ENCODE measurements at places on chromosomes 5 and 9. TPM values are rescaled to one million over a fixed set of nuclear protein-coding genes. Genes with fewer than 3 reads are reported as not detected.
A peak's percentile ranks its signal among the peaks of the same experiment; 100 is the strongest.

The ZNF618 gene
- total RNA-seq, result 0.62 TPM

GRCh38 chr5:52328220-52328806, 459.4 kb upstream of the ITGA1 start:
- no peak overlapping the region for H3K27ac ChIP-seq
- no peak overlapping the region for H3K4me3 ChIP-seq
- no peaks in the 10 kb centered on the region for H3K36me3 ChIP-seq

- H3K4me1 ChIP-seq, result no peaks in the 10 kb centered on the region
- H3K4me3 ChIP-seq, result no peak overlapping the region
Measured at GRCh38 chr5:115313052-115313451, 16.6 kb upstream of the CCDC112 start.

The PCDHB3 gene
- total RNA-seq, result not detected

DNA sequence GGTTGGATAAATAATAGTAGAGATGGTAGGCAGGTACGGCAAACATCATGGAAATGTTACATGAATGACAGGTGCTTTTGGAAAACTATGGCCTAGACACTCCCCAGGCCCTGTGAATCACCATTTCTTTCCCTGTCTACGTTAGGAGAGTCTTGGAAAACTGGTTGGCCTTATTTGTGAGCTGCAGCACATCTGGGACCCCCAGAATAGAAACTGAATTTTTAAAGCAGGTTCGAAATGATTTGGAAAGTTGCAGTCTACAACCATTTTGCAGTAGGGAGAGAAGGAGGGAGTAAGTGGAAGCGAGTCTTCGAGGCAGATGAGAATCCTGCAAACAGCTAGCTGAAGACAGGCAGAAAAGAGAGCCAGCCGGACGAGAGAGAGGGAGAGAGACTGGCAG, 13.0 kb downstream of the C1QTNF2 start:
- H3K36me3 ChIP-seq, result no peaks in the 10 kb centered on the region
- no peak overlapping the region for H3K27ac ChIP-seq
- peaks cover 7% of the 10 kb centered on the region for H3K27me3 ChIP-seq
- DNase-seq, result no peak

The CDC25C gene
- 22.6 TPM for total RNA-seq

- DNase-seq, result no peak
- H3K4me3 ChIP-seq, result no peak overlapping the region
- H3K36me3 ChIP-seq, result no peaks in the 10 kb centered on the region
- no peak overlapping the region for H3K27ac ChIP-seq
Measured at GRCh38 chr9:134537951-134538641, 103.5 kb upstream of the COL5A1 start.

The MEGF10 gene
- total RNA-seq, result 0.56 TPM

- H3K27ac ChIP-seq, result no peak overlapping the region
- H3K4me1 ChIP-seq, result no peaks in the 10 kb centered on the region
- no peak overlapping the region for H3K4me3 ChIP-seq
- H3K36me3 ChIP-seq, result peaks cover 2% of the 10 kb centered on the region
- peaks cover 27% of the 10 kb centered on the region for H3K27me3 ChIP-seq
- DNase-seq, result no peak
Measured at GRCh38 chr5:72541501-72542225, 34.5 kb upstream of the ZNF366 start.

GRCh38 chr9:126783949-126784348, 20.9 kb upstream of the ZBTB43 start:
- H3K4me1 ChIP-seq, result peaks cover 9% of the 10 kb centered on the region
- no peak for DNase-seq
- H3K27ac ChIP-seq, result no peak overlapping the region
- peaks cover 38% of the 10 kb centered on the region for H3K27me3 ChIP-seq
- no peak overlapping the region for H3K4me3 ChIP-seq

The ZBTB34 gene
- total RNA-seq, result 8.1 TPM

The PCDHB9 gene
- not detected for total RNA-seq

The TPPP gene
- total RNA-seq, result 0.29 TPM

DNA sequence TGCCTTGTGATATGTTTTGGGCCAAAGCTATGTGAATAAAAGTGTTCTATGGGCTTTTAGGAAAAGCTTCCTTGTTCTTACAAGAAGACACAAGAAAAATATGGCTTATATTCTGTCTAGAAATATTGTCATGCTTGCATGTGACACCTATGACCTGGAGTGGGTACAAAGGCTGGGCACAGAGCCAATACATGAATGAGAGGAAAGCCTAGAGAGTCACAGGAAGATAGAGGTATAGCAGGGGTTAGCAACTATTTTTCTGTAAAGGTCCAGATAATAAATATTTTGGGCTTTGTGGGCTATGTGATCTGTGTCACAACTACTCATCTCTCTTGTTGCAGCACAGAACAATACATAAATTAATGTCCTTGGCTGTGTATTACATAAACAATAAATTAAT, 196.6 kb upstream of the CD180 start:
- H3K4me1 ChIP-seq, result no peaks in the 10 kb centered on the region
- H3K36me3 ChIP-seq, result no peaks in the 10 kb centered on the region
- no peak overlapping the region for H3K4me3 ChIP-seq
- no peak for DNase-seq
- H3K27ac ChIP-seq, result no peak overlapping the region

DNA sequence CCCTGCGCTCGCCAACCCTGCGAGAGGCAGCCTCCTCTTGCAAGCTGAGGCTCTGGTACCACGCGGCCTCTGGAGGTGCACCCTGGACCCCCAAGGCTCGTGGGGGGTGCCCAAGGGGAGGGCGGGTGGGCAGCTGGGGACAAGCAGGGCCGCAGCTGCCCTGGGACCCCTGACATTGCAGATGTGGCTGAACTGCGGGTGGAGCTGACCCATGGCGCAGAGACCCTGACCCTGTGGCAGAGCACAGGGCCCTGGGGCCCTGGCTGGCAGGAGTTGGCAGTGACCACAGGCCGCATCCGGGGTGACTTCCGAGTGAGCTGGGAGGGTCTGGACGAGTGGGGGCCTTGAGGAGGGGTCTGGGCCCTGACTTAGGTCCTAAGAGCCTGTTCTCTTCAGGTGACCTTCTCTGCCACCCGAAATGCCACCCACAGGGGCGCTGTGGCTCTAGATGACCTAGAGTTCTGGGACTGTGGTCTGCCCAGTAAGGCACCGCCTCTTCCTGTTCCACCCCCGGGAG, 1.5 kb downstream of the MAMDC4 start:
- H3K27me3 ChIP-seq, result no peaks in the 10 kb centered on the region
- no peak overlapping the region for H3K27ac ChIP-seq
- peaks cover 8% of the 10 kb centered on the region for H3K4me1 ChIP-seq
- no peak overlapping the region for H3K4me3 ChIP-seq
- DNase-seq, result peak; percentile 1

GRCh38 chr9:96089452-96090085, 212.4 kb downstream of the HSD17B3 start:
- no peaks in the 10 kb centered on the region for H3K4me1 ChIP-seq
- H3K27ac ChIP-seq, result no peak overlapping the region
- peaks cover 25% of the 10 kb centered on the region for H3K27me3 ChIP-seq
- H3K36me3 ChIP-seq, result no peaks in the 10 kb centered on the region
- no peak for DNase-seq

The FGF18 gene
- total RNA-seq, result 0.12 TPM

- peak overlapping the region; percentile 55 for H3K4me3 ChIP-seq
- no peaks in the 10 kb centered on the region for H3K36me3 ChIP-seq
- H3K27me3 ChIP-seq, result no peaks in the 10 kb centered on the region
- peaks cover 32% of the 10 kb centered on the region for H3K4me1 ChIP-seq
- peak overlapping the region; percentile 43 for H3K27ac ChIP-seq
Measured at GRCh38 chr9:128124873-128125579, 2.5 kb downstream of the PTGES2 start.

The SLC6A19 gene
- not detected for total RNA-seq

DNA sequence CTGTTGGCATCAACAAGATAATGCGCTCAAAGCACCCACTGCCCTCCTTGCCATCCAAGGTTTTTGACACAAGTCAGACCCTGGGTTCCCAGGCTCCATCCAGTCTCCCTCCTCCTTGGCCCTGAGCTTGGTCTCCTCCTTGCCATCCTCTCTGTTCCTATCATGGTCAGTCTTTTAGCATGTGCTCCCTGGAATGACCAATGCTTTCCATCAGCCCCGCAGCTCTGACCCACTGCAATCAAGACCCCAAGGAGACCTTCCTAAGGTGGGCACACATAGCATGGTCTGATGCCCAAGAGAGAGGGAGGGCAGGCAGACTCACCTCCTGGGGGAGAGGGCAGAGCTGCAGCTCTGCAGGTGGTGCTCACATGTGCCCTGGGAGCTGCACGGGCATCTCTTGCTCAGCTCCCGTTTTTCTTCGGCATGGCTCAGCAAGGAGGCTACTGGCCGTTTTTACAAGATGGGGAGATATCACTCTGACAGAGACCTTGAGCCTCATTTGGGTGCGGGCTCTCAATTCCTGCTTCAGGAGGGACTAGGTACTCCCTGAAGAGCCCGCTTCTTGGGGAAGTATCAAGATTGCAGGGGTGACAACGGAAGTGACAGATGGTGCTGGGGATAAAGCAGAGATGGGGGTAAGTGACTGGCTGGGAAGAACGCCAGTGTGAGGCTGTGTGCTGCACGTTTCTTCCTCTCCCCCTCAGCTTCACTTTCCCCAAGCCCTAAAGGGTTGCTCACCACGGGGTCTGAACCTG, 3.3 kb downstream of the SEPTIN8 start:
- no peak overlapping the region for H3K27ac ChIP-seq
- H3K36me3 ChIP-seq, result no peaks in the 10 kb centered on the region
- H3K4me1 ChIP-seq, result peaks cover 13% of the 10 kb centered on the region
- H3K27me3 ChIP-seq, result peaks cover 21% of the 10 kb centered on the region
- no peak for DNase-seq

- no peak overlapping the region for H3K27ac ChIP-seq
- H3K27me3 ChIP-seq, result no peaks in the 10 kb centered on the region
Measured at GRCh38 chr9:137115394-137116026, 977 bp upstream of the DPP7 start.

DNA sequence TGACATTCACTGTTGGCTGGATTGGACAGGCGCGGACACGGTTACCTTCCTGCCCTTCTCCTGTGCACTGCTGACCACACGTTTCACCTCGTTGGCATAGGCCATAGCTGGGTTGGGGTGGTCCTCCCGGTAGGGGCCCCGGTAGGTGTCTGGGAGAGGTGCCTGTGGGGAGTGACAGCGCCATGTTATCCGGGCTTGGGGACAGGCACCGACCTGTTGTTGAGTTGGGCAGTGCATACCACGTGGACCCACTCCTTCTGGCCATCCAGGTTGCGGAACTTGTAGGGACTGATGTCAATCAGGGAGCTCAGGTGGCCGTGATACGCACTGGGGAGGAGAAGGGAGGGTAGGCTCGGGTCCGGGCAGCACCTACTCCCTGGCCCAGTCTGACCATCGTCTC, 8.2 kb downstream of the PHYKPL start:
- H3K4me3 ChIP-seq, result no peak overlapping the region
- DNase-seq, result no peak
- H3K27ac ChIP-seq, result no peak overlapping the region
- H3K27me3 ChIP-seq, result no peaks in the 10 kb centered on the region
- peaks cover 47% of the 10 kb centered on the region for H3K4me1 ChIP-seq

- H3K27me3 ChIP-seq, result no peaks in the 10 kb centered on the region
- DNase-seq, result no peak
- H3K27ac ChIP-seq, result no peak overlapping the region
- H3K4me3 ChIP-seq, result no peak overlapping the region
- H3K4me1 ChIP-seq, result peaks cover 44% of the 10 kb centered on the region
Measured at GRCh38 chr9:93473411-93473810, 20.0 kb upstream of the FAM120AOS start.

- H3K27ac ChIP-seq, result no peak overlapping the region
- H3K4me3 ChIP-seq, result no peak overlapping the region
- DNase-seq, result no peak
Measured at GRCh38 chr9:134548618-134549017, 93.0 kb upstream of the COL5A1 start.

GRCh38 chr5:129656952-129657351, 90.9 kb upstream of the MINAR2 start:
- no peak overlapping the region for H3K4me3 ChIP-seq
- H3K27me3 ChIP-seq, result no peaks in the 10 kb centered on the region
- H3K36me3 ChIP-seq, result no peaks in the 10 kb centered on the region
- no peak overlapping the region for H3K27ac ChIP-seq
- H3K4me1 ChIP-seq, result no peaks in the 10 kb centered on the region

DNA sequence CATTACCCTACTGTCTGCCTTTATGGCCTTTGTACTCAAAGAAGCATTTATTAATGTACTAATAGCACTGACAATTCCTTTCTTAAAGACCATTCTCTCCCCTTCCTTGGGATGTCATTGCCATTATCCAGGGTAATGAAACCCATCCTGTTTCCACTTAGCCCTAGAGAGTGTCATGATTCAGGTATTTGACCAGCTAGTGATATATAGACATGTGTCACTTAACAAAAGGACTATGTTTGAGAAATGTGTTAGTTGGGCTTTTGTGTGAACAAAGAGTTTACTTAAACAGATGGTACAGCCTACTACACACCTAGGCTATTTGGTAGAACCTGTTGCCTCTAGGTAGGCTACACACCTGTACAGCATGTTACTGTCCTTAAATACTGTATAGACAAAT, 2.0 kb downstream of the ATP6V0E1 start:
- no peaks in the 10 kb centered on the region for H3K27me3 ChIP-seq
- peak overlapping the region; percentile 86 for H3K4me3 ChIP-seq
- no peak for DNase-seq
- H3K4me1 ChIP-seq, result peaks cover 45% of the 10 kb centered on the region

The KIF2A gene
- total RNA-seq, result 158 TPM

GRCh38 chr5:154475591-154476353, 2.3 kb downstream of the HAND1 start:
- H3K4me1 ChIP-seq, result peaks cover 53% of the 10 kb centered on the region
- peaks cover 86% of the 10 kb centered on the region for H3K27me3 ChIP-seq
- H3K27ac ChIP-seq, result no peak overlapping the region
- peak overlapping the region; percentile 62 for H3K4me3 ChIP-seq
- no peak for DNase-seq

GRCh38 chr9:68950689-68951088, 63.2 kb downstream of the PRKACG start:
- no peak for DNase-seq
- H3K27ac ChIP-seq, result no peak overlapping the region
- H3K36me3 ChIP-seq, result no peaks in the 10 kb centered on the region
- peaks cover 23% of the 10 kb centered on the region for H3K27me3 ChIP-seq
- peaks cover 69% of the 10 kb centered on the region for H3K4me1 ChIP-seq

DNA sequence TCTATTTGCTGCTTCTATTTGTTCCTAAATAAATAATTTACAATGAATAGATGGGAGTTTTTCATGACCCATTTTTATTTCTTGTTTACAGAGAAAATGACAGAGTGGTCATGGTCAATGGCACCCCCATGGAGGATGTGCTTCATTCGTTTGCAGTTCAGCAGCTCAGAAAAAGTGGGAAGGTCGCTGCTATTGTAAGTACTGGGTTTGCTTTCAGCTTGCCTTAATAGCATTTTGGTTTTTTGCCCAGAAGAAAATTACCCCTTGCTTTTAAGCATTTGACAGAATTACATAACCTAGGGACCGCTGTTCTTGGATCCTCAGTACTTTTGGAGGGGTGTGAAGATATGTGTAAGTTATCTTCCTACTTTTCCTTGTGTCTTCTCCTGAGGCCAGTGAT, 44.1 kb downstream of the TJP2 start:
- no peak for DNase-seq
- H3K4me3 ChIP-seq, result no peak overlapping the region
- H3K4me1 ChIP-seq, result no peaks in the 10 kb centered on the region
- no peaks in the 10 kb centered on the region for H3K36me3 ChIP-seq

- no peak for DNase-seq
- H3K36me3 ChIP-seq, result no peaks in the 10 kb centered on the region
- no peak overlapping the region for H3K4me3 ChIP-seq
- H3K27me3 ChIP-seq, result no peaks in the 10 kb centered on the region
- no peak overlapping the region for H3K27ac ChIP-seq
Measured at GRCh38 chr5:123819386-123819785, 307.4 kb downstream of the CSNK1G3 start.

The GNA14 gene
- 0.29 TPM for total RNA-seq

The OBP2B gene
- not detected for total RNA-seq

GRCh38 chr5:96302174-96302738, 130.8 kb downstream of the PCSK1 start:
- H3K27ac ChIP-seq, result no peak overlapping the region
- peaks cover 4% of the 10 kb centered on the region for H3K27me3 ChIP-seq
- H3K36me3 ChIP-seq, result peaks cover 4% of the 10 kb centered on the region
- no peak for DNase-seq
- no peak overlapping the region for H3K4me3 ChIP-seq
